Right ventricle myocardium superior (tissue), 1 donor: ENCODE measurements at places on chromosomes 6 and 20. TPM values are rescaled to one million over a fixed set of nuclear protein-coding genes. Genes with fewer than 3 reads are reported as not detected.
A peak's percentile ranks its signal among the peaks of the same experiment; 100 is the strongest.

DNA sequence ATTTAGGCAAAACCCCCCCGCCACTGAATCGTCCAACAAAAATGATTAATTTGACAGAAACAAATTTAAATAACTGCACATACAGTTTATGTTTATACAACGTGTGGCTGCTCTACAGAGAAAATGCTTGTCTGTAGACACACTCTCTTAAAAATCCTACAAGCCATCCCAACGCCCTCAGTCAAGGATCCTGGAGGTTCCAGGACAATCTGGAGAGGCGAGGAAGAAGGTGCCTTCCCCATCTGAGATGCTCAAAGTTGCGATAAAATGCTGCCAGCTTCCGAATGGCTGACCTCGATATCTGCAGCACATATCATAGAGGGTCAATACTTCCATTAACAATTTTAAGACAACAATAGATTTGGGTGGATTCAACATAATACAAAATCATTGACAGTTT, 25.3 kb downstream of the ZNF217 start:
- no peak for DNase-seq

The MEA1 gene
- total RNA-seq = 26.7 TPM

GRCh38 chr20:51135926-51136715, 113.2 kb upstream of the KCNG1 start:
- no peak for DNase-seq

The KCNK15 gene
- 0.19 TPM for total RNA-seq

GRCh38 chr20:57953638-57954037, 243.8 kb upstream of the PMEPA1 start:
- no peak for DNase-seq

DNA sequence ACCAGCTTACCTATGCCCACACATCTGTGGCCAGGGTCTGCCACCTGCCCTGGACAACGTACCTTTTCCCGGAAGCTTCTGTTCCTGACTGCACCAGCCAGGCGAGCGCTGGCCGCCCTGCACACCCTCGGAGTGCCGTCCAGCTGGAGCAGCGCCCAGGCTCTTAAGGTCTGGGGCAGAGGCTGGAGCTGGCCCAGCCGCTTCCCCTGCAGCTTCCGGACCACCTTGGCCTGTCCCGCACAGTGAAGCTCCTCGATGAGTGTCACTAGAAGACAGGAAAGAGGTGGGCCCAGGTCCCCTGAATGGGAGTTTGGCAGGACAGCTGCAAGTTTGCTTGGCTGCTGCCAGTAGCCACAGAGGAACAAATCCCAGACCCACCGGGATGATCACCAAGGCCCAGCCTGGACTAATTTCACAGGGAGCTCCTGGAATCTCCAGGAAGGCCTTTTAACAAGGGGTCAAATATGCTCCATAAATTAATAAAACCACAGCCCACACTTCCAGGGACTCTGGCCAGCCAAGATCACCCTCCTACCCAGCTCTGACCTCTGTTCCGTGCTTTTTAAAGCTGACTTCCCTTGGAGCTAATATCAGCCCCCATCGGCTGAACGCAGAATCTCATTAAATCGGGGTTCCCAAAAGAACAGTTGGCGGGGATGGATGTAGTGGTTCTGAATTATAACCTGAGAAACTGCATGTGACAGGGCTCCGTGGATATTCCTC, 82.3 kb downstream of the PTPN1 start:
- DNase-seq = peak; percentile 88

GRCh38 chr6:149560736-149561135, 5.4 kb upstream of the GINM1 start:
- DNase-seq = no peak

DNA sequence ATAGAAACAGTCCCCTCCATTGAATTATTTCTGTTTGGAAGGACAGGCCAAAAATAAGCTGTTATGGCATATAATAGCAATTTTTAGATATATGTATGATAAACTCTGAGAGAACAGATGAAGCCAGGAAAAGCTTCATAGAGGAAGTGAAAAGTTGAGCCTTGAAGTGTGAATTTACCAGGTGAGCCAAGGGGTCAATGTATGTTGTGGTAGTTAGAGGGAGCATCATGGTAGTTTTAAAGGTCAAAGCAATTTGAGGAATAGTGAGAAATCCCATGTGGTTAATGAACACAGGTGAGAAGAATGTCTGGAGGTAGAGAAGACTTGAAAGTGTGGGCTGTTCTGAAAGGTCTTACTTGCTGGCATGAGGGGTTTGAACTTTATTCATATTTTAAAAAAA, 47.0 kb downstream of the COL19A1 start:
- DNase-seq = no peak

The ADGB gene
- not detected for total RNA-seq

The NR2E1 gene
- total RNA-seq = not detected

DNA sequence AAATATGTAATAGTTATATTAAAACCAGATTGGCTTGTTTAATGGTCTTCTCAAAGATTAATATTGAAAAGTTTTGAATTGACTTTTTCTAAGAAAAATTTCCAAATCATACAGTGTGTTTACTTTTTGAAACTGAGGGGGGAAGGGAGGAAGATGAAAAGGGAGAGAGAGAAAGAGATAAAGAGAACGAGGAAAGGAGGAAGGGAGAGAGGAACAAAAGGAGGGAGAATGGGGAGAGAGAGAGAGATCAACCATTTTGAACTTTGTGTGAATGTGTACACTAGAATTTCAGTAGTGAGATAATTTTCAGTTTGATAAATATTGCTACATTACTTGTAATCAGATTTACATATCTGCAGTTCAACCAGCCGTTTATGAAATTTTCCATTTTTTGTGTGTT, 124.5 kb downstream of the EPHA7 start:
- no peak for DNase-seq

The AVP gene
- total RNA-seq = 0.51 TPM

DNA sequence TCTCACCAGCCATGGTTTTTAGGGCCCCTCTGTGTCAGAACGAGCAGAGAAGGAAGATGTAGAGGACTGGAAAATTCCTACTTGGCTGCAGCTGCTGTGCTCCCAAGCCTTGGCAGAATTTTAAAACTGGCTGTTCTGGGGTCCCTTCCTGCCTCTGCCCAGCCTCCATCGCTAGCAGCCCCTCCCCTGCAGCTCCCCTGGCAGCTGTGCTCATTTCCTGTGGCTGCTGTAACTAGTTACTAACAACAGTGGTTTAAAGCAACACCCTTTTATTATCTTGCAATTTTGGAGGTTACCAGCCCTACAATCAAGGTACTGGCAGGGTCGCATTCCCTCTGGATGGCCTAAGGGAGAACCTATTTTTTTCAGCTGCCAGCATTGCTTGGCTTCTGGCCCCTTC, 3.7 kb upstream of the CST11 start:
- no peak for DNase-seq

- no peak for DNase-seq
Observed at GRCh38 chr20:59151820-59152219, 11.8 kb upstream of the ZNF831 start.

GRCh38 chr6:132067286-132067685, 116.1 kb upstream of the CCN2 start:
- DNase-seq = no peak

DNA sequence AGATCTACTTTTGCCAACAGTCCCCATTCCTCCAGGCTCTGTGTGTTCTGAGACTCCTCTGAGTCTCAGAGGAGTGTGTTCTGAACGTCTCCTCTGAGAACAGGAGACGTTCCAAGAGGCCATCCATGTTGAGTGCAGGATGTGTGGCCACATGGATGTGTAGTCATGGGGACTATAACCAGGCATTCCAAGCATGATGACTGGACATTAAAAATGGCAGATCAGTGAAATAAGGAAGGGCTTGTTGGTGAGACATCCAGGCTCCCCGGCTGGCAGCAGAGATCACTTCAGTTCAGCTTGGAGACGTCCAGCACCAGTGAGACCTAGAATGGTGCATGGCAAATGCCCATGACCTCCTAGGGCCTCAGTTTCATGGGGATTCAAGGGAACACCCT, 34.3 kb upstream of the POU5F1 start:
- DNase-seq = no peak
